Mesenteric fat pad (tissue), 1 donor: ENCODE measurements at places on chromosomes 16 and 17. TPM values are rescaled to one million over a fixed set of nuclear protein-coding genes. Genes with fewer than 3 reads are reported as not detected.

- no peak for DNase-seq
These were observed 13.3 kb downstream of the PIK3R5 start for GRCh38 chr17:8952191-8952590.

GRCh38 chr17:6712058-6712853, 913 bp downstream of the SLC13A5 start:
- DNase-seq, result peak; percentile 69

GRCh38 chr16:56710181-56710737, 19.7 kb upstream of the NUP93 start:
- DNase-seq, result no peak

DNA sequence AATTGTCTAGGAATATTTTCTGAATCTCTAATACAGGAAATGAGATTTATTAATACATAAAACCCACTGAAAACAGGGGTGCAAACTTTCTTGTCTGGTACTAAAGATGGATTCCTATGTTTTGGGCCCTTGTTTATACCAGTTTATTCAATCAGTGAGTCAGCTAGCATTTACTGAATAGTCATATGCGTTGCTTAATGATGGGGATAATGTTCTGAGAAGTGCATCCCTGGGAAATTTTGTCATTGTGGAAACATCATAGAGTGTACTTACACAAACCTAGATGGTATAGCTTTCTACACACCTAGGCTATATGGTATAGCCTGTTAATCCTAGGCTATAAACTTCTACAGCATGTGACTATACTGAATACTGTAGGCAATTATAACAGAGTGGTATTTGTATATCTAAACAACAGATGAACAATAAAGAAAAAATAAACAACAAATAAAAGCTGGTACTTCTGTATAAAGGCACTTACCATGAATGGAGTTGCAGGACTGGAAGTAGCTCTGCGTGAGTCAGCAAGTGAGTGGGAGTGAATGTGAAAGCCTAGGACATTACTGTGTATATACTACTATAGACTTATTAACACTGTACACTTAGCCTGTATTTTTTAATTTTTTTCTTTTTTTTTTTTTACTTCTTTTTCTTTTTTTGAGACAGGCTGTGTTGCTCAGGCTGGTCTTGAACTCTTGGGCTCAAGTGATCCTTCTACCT, 63.7 kb downstream of the SIAH1 start:
- no peak for DNase-seq

Gene NUPR1
- total RNA-seq, result 116 TPM

Gene HBQ1
- total RNA-seq, result not detected

Gene CES5A
- total RNA-seq, result not detected

Gene TBC1D3I
- 0.19 TPM for total RNA-seq

Gene GPR142
- not detected for total RNA-seq

- no peak for DNase-seq
These were observed 45.5 kb downstream of the MRC2 start for GRCh38 chr17:62672957-62673356.

- DNase-seq, result no peak
These were observed at the start of gene NOTUM for GRCh38 chr17:81961087-81961511. NOTUM (minus strand) TSS chr17:81961187; CDS start chr17:81960909, 278 bp downstream.

- no peak for DNase-seq
These were observed 76.3 kb downstream of the LITAF start for GRCh38 chr16:11510178-11510973.

DNA sequence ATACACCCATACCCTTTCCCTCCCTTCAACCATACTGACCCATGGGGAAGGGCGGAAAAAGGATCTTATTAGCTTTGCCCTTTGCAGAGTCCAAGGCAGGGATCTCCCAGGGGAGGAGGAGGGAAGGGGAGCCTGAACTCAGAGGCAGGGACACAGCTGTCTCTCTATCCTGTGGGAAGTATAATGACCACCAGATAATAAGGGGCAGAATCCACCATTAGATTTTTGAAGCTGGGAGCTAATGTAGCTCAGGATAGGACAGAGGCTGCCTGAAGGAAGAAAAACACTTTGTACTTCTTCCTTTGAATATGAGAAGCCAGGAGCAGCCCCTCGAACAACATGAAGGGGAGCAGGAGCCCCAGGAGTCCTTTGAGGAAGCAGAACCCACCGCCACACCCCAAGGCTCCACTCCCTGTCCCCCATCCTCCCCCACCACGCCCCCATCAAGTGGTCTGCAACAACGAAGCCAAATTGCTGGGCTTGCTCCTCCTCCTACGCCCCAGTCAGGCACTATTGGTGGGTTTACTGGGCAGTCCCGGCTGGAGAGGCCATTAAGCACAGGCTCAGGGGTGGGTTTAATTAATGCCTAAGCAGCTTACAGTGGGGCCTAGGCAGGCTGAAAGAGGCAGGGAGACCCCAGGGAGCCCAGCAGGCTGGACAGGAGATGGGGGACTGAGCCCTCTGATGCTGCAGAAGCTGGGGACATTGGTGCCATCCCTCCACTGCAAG, 5.3 kb downstream of the MPP2 start:
- no peak for DNase-seq

GRCh38 chr16:87395181-87395842, 3.2 kb downstream of the MAP1LC3B start:
- no peak for DNase-seq

Gene CTRB1
- 4.8 TPM for total RNA-seq

DNA sequence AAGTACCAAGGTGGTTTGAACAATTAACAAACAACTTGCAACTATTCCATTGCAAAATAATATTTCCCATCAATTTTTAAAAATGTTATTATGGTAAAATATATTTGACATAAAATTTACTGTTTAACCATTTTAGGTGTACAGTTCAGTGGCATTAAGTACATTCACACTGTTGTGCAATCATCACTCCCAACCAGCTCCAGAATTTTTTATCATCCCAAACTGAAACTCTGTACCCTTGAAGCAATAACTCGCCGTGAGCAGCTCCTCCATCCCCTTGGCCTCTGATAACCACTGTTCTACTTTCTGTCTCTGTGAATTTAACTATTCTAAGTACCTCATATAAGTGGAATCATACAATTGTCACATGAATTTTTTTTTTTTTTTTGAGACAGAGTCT, 33.6 kb upstream of the ATF7IP2 start:
- DNase-seq, result no peak

DNA sequence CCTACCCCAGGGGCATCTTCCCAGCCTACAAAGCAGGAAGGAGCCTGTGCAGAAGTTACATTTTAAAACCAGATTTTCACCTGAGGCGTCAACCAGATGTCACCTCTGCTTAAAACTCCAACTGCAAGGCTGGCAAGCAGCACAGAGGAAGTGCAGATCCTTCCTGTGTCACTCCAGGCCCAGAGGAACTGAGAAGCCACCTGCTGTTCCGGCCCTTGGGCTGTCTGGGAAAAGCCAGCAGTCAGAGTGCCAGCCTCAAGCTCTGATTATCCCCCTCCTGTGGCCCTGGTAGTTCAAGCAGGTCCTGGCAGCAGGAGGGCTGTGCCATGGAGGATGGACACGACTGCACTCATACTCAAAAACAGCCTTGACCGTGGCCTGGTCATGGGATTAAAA, 10.2 kb downstream of the POLR2C start:
- no peak for DNase-seq

Gene RUNDC3A
- 0.13 TPM for total RNA-seq

- DNase-seq, result no peak
These were observed 173.3 kb upstream of the CACNG5 start for GRCh38 chr17:66661411-66662256.

DNA sequence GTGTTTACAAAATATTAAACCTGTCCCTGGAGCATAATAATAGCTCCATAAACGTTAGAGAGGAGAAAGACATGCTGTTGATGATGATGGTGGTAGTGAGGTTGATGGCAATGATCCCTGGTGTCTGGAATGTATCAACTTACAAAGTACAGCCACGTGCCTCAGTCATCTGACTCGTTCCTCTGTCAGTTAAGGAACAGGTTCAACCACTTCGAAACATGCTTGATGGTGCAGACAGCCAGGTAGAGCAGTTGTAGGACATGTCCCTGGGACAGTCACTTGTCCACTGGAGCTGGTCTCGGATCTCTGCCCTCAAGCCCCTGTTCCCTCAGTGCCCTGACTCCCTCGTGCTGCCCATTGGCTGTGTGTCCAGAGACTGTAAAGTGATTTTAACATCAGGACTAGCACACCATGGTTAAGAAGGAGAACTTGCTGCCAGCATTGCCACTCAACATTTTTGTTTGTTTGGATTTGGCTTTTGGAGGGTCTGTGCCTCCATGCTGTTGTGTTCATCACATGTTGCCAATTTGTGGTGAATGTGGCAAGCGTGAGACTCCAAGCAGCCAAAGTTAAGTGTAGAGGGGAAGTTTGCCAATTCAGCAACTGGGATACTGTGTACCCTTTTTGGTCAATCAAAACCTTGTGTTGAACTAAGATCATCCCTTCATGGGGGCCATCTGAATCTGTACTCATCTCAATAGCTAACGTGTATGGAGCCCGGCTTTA, 16.3 kb upstream of the SALL1 start:
- no peak for DNase-seq

DNA sequence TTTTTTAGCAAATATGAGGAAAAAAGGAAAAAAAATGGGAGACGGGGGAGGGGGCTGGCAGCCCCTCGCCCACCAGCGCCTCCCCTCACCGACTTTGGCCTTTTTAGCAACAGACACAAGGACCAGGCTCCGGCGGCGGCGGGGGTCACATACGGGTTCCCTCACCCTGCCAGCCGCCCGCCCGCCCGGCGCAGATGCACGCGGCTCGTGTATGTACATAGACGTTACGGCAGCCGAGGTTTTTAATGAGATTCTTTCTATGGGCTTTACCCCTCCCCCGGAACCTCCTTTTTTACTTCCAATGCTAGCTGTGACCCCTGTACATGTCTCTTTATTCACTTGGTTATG, 1.2 kb upstream of the TMEM88 start:
- DNase-seq, result no peak

Gene UQCRC2
- total RNA-seq, result 186 TPM

- DNase-seq, result no peak
These were observed 69.0 kb downstream of the TBC1D16 start for GRCh38 chr17:79966681-79967080.

Gene COG7
- 20.4 TPM for total RNA-seq

DNA sequence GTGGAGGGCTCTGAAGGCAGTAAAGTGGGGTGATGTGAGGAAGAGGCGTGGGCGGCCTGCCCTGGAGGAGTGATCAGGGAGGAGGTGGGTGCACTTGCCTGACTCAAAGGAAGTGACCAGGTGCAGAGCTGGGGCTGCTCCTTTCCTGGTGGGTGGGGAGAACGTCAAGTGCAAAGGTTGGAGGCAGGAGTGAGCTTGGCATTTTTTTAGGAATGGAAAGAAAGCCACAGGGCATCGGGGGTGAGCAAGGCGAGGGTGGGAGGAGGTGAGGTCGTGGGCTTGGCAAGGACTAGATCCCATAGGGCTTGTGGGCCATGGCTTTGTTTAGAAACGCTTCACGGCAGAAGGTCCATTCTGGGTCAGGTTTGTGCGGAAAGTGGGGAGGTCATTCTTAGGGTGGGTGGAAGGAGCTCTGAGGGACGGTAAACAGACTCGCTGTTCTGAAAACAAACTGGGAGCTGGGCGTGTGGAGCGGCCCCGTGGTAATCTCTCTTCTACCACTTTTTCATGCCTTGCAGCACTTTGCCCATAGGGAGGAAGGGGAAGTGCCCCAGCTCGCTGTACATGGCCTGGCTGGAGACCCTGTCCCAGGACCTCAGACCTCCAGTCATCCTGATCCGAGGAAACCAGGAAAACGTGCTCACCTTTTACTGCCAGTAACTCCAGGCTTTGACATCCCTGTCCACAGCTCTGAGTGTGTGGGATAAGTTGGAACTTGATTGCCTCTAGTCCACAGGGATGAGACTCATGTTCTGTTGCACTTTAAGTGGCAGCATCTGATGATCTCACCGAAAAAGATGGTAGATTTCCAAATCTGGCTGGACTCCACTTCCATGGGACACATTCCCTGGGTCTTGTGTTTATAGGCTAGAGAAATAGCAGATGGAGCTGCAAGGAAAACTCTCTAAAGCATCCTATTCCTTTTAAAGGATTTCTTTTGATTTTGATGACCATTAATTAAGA, 18.9 kb upstream of the HERPUD1 start:
- no peak for DNase-seq

GRCh38 chr16:14132696-14133048, 61.6 kb downstream of the MRTFB start:
- DNase-seq, result no peak

DNA sequence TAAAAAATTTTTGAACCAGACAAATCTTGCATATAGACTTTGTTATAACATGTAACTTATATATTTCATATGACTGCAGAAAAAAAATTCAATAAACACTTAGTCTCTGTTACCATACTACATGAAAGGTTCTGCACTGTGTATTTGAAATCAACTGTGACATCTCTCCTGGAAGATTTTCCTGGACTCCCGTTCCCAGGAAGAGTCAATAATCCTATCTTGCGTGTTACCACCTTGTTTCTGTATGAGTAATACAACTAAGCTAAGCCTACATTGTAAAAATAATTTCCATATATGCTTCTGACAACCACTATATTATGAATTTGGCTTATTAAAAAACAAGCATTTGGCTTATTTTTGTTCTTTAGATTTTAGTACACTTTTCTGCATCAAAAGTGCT, 665.6 kb upstream of the SOX9 start:
- no peak for DNase-seq

DNA sequence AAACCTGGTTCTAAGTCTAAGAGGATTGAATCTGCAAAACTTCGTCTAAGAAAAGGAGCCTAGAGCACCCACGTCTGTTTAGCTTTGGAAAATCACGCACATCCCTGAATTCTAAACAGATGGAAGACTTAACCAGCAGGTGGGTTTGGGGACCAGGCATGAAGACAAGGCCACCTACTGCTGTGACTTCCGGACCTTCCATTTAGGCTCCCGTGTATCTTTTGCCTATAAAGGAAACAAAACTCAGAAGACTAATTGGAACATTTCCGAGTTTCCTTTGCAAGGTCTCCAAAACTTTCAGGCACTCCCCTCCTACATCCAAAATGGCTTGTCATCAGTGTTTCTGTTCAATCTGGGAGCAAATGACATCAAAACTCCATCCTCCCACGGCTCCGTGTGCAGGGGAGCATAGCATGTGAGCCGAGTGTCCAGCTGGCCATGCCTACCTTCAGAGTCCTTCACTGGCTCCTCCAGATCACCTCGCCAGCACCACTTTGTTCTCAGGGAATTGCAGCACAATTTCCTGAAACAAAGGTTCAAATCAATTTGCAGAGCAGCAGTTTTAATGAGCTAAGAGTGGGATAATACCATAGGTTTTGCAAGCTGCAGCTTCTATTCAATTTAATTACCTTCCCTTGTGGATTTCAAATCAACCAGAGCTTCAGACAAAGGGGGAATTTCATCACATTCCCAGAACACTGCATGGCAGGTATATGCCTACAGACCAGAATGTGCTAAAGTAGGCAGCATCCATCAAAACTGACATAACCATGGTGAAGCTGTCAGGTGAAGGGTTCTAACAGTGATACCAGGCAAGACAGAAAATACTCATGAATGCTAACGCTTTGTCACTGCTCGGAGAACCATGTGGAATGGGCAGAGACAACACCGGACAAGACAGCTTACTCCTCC, 23.5 kb downstream of the CACNG1 start:
- no peak for DNase-seq

GRCh38 chr17:39872751-39873150, 4.7 kb downstream of the ZPBP2 start:
- no peak for DNase-seq

GRCh38 chr16:77443357-77444146, 8.7 kb upstream of the ADAMTS18 start:
- DNase-seq, result no peak

Gene CCDC57
- total RNA-seq, result 24.7 TPM

Gene SLC12A3
- total RNA-seq, result not detected

GRCh38 chr16:67456391-67457081, 24.4 kb downstream of the ATP6V0D1 start:
- no peak for DNase-seq

Gene UNC45B
- total RNA-seq, result not detected
